ENCODE measurements at places on chromosomes 5 and 9. TPM values are rescaled to one million over a fixed set of nuclear protein-coding genes. Genes with fewer than 3 reads are reported as not detected.

Gene STKLD1
- 1.3 TPM for total RNA-seq

GRCh38 chr5:31708089-31708488 lies 69.2 kb downstream of the PDZD2 start:
- H3K27ac ChIP-seq = no peak overlapping the region
- H3K27me3 ChIP-seq = no peaks in the 10 kb centered on the region

GRCh38 chr9:132645306-132645705 lies 24.5 kb downstream of the DDX31 start:
- peaks cover 100% of the 10 kb centered on the region for H3K36me3 ChIP-seq
- no peaks in the 10 kb centered on the region for H3K4me1 ChIP-seq
- no peak overlapping the region for H3K27ac ChIP-seq
- no peaks in the 10 kb centered on the region for H3K27me3 ChIP-seq

Gene MZB1
- total RNA-seq = not detected

GRCh38 chr5:62692946-62693713 lies 114.5 kb downstream of the LRRC70 start:
- no peak overlapping the region for H3K4me3 ChIP-seq
- no peak overlapping the region for H3K27ac ChIP-seq
- no peaks in the 10 kb centered on the region for H3K27me3 ChIP-seq
- H3K4me1 ChIP-seq = no peaks in the 10 kb centered on the region

All from gastroesophageal sphincter (tissue), 4 donors.